Left forelimb (tissue), 1 donor: ENCODE measurements at places on chromosomes 4 and X.

DNA sequence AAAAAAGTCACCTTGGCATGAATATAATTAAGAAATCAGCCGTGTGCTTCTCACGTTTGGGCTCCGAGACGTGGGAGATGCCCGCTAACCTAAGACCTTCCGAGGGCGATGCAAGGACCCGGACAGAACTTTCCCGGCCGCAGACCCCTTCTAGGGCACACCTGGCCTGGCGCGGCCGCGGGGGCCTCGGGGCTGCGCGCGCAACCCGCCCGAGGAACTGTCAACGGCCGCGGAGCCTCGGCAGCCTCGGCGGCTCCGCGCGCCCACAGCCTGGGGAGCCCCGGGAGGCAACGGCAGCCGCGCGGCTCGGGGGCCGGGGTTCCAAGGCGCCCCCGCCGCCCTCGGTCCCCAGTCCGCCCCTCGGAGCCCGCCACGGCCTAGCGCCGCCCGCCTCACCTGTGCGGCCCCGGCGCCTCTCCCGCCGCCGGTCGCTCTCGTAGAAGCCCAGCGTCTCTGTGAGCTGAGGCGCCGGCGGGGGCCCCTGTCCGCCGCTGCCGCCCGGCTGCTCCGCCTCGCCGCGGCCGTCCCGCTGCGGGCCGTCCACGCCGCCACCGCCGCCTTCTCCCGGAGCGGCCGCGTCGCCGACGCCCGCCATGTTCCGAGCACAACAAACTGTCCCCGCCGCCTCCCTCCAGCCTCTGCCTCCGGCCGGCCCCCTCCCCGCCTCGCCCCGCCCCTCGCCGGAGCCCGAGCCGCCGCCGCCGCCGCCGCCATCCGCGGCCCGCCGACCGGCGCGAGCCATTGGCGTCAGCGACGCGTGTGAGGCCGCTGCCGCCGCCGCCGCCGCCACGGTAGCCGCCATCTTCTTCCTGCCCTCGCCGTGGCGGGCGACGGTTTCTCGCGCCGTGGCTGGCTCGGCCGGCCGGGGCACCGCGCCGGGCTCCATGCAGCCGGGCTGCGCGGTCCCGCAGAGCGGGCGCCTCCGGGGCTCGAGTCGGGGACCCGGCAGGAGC lies at the start of gene TAPT1:
Gene TAPT1 (minus strand): TSS at position 609 of the 953 bp plus-strand sequence. CDS start 14 bp downstream, at position 595.
- DNase-seq: peak; percentile 91

- DNase-seq: no peak
Observed at GRCh38 chr4:73772363-73772762, 32.0 kb downstream of the CXCL8 start.

- no peak for DNase-seq
Observed at GRCh38 chr4:84648863-84649647, 66.1 kb downstream of the CDS1 start.

DNA sequence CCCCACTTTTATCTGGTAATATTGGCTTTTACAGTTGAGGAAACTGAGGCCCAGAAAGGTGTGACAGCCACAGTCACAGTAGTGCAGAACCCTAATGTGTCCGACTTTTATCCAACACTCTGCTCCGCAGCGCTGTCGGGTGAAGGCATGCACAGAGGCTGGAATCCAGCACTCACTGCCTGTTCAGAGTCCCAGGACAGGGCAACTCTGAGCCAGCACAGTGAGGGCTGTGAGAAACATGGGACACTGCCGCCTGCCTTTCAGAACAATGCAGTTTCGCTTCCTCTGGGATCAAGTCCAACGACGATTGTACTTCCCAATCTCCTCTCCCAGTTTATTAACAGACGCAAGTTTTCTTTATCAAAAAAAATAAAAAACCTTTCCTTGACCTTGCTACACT lies 41.9 kb upstream of the PDGFRA start:
- DNase-seq: no peak

GRCh38 chr4:72471816-72472215 lies 97.2 kb downstream of the ADAMTS3 start:
- DNase-seq: no peak

GRCh38 chr4:189858435-189858834 lies 82.2 kb upstream of the FRG1 start:
- no peak for DNase-seq

DNA sequence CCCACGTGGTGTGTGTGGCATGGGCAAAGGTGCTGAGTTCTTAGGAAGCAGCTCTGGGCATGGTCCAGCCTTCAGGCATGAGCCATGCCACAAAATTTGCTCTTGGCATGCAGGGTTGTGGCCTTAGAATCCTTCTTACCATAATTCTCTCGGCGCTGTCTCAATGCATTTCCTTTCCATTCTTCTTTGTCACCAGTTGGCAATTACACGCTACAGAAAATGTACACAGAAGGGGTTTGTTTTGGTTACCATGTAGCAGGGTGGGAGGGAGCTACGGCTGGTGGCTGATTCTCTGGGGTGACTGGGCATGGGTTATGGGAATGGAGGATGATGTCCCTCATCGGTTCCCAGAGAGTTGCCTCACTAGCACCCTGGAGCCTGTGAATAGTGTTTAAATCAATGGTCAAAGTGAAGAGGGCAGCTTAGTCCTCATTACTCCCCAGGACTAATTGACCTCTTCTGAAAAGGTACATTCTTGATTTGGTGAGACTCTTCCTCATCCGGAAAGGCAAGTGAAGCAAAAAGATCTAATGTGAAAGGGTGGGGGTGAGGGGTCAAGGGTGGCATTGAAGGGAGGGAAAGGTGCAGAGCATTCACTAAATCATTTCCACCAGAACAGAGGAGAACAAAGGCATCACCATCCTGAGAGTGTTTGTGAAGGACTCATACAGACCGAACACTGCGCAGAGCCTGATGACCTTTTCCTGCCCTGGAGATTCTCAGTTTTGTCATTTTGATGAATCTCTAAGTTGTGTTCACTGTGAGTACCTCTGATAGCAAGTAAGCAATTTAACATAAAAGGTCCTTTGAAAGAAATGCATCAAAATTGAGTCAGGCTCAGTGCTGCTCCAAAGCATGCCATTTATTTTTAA lies 199.8 kb upstream of the SFRP2 start:
- no peak for DNase-seq

DNA sequence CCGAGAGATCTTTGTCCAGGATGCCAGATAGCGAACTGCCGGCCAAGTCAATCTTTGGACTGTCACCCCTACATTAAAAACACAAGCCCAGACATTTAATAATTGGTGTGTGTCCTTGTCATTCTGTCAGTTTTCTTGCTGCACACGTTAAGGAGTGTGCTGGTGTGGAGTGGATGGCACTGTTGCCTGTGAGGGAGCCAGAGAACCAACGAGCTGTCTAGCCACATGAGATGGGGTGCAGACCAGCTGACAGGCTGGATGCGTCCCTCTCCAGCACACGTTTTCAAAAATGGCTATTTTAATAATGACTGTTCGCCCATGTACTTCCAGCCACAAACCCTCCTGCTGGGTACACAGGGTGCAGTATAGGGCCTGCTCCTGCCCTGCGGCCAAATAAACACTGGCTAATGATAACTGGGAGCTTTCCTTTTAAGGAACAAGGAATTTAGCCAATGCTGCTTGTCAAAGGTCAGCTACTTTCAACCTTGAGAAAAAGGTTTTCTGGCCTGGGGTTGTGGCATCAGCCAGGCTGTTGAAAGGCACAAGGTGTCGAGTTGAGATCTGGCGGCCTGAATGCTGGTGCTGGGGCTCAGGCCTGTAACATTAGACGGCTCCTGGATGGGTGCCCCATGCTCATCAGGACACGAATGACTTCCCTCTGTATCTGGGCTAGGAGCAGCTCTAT lies 54.0 kb upstream of the MAP3K15 start:
- no peak for DNase-seq

DNA sequence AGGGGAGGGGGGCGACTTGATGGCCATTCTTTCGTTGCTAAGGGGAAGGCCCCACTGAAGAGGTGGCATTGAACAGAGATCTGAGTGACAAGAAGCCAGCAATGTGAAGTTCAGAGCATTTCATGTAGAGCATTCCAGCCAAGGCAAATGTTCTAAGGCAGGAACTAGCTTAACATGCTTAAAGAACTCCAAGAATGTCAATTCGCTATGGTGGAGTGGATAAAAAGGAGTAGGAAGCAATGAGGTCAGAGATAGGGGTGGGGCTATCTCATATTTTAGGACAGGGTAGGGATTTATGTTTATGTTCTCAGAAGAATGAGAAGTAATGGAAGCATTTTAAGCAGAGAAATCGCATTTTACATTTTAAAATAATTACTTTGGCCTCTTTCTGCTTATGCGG lies 130.9 kb downstream of the TTC29 start:
- no peak for DNase-seq

GRCh38 chr4:7828011-7828720 lies 111.5 kb downstream of the AFAP1 start:
- no peak for DNase-seq

- no peak for DNase-seq
Observed at GRCh38 chr4:31343061-31343460, 622.9 kb downstream of the PCDH7 start.

DNA sequence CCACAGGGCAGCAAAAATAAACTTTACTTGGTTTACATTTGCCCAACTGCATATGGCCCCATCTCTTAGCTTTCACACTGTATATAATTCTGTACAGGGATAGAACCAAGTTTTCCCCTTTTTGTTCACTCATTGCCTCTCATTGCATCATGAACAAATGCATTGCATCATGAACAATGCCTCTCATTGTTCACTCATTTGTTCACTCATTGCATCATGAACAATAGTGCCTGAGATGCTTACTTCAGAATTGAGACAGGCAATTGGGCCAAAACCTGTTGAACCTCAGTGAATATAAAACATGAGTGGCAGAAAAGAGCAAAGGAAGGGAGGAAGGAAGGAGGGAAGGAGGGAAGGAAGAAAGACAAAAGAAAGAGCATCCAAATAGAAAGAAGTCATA lies 98.2 kb downstream of the SOWAHB start:
- DNase-seq: no peak

DNA sequence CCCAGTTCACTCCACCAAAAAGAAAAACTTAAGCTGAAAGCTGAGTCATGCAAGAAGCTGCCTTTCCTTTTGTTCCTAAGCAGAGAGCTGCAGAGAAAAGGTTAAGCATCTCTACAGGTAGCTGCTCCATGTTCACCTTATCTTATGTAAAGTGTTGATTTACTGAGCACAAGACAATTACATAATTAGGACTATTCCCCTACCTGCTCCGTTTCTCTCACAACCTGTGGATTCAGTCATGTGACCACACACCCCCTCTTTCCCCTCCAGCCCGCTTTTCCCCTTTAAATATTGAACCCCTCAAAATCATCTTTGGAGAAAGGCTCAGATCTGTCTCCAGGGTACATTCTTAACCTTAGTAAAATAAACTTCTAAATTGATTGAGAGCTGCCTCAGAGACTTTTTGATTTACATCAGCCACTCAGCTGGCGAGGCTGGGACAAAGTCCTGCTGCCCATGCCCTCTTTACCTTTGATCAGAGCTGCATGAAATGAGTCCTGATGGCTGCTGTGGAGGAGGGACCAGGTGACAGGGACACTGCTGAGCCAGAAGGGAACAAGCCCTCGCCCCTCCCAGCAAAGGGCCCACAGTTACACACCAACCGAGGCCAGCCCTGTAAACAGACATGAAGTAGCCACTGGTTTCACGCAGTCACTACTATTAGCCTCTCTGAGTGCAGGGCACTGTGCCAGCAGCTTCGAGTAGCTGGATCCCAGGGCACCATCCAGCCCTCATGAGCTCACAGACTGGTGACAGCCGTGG lies 53.9 kb upstream of the C4orf50 start:
- DNase-seq: no peak
